AML-193 (cell line): ENCODE measurements at places on chromosomes 3 and 15.

DNA sequence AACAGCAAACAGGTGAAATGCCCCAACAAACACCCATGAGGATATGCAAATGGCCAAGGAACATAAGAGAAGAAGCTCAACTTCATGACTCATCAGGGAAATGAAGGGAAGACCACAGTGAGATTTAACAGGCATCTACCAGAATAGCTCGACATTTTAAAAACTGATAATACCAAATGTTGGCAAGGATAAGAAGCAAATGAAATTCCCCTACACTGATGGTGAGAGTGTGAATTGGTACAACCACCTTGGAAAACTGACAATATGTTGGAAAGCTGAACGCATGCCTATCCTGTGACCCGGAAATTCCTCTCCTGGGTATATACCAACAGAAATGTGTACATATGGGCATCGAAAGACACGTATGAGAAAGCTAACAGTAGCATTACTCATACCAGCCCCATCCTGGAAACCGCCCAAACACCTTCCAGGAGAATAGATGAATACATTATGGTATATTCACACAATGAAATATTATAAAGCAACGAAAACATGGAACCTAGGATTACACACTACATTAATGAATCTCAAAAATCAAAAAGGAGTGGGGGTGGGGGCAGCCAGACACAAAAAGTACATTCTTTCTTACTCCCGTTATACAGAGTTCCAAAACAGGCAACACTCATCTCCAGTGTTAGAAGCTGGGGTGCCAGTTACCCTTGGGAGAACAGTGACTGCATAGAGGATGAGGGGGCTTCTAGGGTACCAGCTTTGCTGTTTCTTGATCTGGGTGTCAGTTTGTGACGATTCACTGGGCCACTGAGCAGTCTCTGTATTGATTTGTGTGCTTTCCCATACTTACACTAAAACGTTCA, 16.9 kb downstream of the RFTN1 start:
- DNase-seq = no peak

GRCh38 chr15:67968564-67968963, 85.6 kb upstream of the PIAS1 start:
- DNase-seq = no peak

DNA sequence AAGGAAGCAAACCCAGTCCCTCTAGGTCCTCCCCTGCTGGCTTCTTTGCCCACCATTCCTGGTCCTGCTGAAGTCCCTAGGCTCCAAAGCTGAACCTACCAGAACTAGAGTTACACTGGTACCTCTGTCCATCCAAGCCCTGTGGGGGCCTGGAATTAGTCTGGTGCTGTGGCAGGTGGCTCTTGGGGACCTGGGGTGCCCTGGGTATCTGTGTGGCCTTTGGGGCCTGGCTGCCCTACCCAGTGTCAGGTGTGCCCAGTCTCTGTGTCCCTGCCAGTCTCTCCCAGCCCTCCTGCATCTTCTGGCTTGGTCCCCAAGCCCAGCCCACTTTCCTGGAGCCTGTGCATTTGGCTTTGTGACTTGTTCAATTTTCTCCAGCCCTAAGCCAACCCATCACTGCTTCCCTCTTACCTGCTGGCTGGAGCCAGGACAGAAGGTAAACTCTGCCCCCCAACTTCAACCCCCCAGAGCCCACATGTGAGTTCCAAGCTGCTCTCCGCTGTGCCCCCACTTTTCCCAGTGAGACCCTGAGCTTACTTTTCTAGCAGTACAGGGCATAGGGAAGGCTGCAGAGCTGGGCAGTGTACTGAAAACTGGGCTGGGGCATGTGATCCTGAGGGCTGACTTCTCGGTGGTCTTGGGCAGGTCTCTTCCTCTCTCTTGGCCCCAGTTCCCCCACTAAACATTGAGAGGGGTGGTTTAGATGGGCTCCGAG, 28.3 kb upstream of the HHATL start:
- DNase-seq = no peak

DNA sequence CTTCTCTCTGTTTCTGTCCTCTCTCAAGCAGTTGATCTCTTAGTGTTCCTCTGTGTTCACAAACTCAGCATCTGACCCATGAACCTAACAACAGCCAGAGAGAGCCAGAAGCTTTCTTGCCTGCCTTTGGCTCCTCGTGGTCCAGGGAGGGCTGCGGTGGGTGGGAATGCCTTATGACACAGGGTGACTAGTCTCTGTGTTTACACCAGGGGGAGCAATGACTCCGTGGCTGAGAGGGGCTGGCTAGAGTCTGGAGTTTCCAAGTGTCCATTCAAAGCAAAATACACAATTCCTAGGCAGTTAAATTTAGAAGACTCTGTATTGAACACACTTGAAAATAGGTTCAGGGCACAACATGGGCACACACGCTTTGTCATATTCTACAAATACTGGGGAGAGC, 370.0 kb upstream of the FRG2C start:
- DNase-seq = peak; percentile 1

DNA sequence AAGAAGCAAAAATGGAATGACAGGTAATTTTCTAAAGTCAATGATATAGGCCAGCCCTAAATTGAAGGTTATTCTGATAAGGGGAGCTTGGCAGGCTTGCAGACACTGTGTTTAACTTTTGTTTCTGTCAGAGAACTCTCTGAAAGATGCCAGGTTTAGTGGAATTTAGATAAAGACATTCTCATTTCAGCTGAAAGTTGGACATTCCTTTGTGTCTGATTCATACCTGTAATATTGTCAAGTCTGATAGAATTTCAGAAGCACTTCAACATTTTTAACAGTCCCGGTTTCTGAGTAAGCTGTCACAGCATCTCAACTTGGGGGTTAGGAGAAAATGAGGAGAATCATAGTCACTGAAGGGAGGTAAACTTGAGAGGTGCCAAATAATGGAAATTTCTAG, 84.0 kb downstream of the DIPK2A start:
- no peak for DNase-seq

DNA sequence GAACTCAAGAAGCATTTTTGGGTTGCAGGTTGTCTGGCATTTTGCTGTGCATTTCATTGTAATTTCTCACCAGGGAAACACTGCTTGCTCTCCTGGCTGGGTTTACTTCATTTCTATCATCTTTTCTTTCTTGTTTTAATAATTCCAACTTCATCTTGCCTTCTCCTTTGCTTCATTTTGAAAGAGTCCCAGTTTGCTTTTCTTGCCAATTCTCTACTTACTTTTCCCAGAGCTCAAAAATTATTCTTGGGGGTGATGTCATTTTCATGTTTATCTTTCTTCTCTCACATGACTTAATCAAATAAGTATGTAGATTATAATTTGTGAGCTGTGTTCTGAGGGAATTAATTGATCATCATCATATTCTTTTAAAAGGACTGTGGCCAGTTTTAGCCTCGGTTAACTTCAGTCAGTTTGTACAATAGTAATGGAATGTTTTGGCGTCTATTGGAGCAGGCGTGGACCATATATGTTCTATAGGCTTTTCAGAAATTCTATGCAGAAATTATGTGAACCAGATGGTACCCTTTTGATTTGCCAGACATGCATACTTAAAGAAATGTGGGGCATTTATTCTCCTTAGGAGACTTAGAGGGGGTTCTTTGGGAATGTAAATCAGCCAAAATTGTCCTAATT, 30.1 kb downstream of the SH3GL3 start:
- no peak for DNase-seq

- no peak for DNase-seq
Measured at GRCh38 chr3:158249183-158249582, 139.3 kb downstream of the RSRC1 start.

- DNase-seq = no peak
Measured at GRCh38 chr15:36090286-36090946, 489.0 kb upstream of the CDIN1 start.

DNA sequence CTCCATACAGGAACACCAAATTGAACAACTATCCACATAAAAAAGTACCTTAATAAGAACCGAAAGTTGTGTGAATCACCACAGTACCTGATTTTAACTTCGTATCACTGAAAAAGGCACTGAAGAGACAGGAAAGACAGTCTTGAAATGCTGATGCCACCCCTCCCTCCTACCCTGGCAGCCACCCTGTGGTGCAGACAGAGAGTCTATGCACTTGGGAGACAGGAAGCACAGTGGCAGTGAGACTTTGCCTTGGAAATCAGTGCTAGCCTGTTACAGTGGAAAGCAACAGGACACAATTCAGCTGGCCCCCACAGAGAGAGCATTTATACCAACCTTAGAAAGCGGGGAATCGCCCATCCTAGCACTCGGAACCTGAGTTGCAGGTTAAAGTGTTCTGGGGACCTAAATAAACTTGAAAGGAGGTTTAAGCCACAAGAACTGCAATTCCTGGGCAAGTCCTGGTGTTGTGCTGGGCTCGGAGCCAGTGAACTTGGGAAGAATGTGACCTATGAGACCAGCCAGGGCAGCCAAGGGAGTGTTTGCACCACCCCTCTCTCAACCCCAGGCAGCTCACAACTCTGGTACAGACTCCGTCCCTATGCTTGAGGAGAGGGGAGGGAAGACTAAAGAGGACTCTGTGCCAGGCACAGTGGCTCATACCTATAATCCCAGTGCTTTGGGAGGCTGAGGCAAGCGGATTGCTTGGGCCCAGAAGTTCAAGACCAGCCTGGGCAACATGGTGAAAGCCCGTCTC, 240.1 kb downstream of the ISL2 start:
- no peak for DNase-seq

GRCh38 chr3:67048067-67048714, 50.1 kb downstream of the KBTBD8 start:
- DNase-seq = peak; percentile 19

- DNase-seq = no peak
Measured at GRCh38 chr3:127815641-127816605, 6.4 kb downstream of the MGLL start.

GRCh38 chr3:118126751-118127150, 907.9 kb downstream of the IGSF11 start:
- no peak for DNase-seq

- DNase-seq = peak; percentile 80
Measured at GRCh38 chr3:48558493-48559134, 2.0 kb upstream of the PFKFB4 start.

DNA sequence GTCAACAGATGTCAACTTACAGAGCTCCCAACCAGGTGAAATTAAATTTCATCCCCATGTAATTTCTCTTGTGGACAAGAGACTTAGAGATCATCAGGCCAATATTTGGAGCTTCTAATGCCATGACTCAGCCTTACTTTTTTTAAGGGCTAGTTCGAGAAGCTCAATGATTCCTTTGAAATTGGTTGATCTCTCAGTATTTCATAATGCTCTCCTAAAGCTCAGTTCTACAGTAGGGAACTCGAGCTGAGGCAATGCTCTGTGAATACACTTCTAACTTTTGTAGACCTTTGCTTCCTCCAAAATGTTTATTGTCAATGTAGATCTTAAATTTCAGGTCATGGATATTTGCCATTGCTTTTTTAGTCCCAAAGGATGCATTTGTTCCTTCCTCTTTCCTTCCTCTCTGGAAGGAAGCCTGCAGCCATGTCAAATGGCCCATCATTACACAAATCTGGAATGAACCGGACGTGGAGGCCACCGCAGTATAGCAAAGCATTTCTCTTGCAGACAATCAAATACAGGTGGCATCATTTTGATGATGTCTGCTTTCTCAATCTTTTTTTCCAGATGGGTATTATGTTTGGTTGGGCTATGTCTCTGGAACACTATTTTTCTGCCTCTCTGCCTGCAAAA, 28.3 kb downstream of the STARD5 start:
- DNase-seq = peak; percentile 31
